ENCODE measurements at places on chromosomes 3 and 15. TPM values are rescaled to one million over a fixed set of nuclear protein-coding genes. Genes with fewer than 3 reads are reported as not detected.

DNA sequence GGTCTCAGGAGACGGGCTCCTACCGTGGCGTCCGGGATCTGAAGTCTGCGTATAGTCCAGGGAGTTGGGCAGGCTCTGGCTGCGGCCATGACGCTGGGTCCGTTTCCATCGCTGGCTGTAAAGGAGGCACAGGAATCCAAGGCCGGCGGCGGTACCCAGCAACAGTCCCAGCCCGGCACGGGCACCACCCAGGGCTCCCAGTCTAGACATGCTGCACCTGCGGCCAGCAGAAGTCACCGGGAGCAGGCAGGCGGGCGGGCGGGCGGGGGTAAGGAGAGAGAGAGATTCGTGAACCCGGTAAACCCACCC lies 526 bp downstream of the RMDN3 start:
- no peak for DNase-seq

GRCh38 chr3:126412841-126413692 lies 18.4 kb downstream of the CFAP100 start:
- no peak for DNase-seq

- DNase-seq = no peak
Measured at GRCh38 chr3:24229468-24230221, 265.0 kb downstream of the THRB start.

DNA sequence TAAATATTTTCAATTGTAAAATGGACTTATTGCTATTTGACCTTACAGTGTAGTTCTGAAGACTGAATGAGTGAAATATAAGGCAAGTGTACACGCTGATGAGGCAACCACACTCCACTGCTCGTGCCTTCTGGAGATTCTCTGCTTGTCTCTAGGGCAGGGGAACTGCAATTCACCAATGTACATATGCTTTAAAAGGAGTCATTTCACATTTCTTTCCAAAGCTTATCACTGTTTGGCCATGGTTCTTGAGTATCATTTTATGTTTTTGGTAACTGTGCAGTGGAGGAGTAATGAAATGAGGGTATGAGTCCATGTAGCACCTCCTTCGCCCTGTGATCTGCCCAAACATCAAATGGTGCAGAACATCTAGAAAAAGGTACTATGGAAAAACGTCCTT lies 43.7 kb downstream of the CCR4 start:
- DNase-seq = no peak

GRCh38 chr3:152229692-152230091 lies 39.0 kb upstream of the MBNL1 start:
- no peak for DNase-seq

GRCh38 chr3:100629421-100630127 lies 20.2 kb downstream of the ADGRG7 start:
- DNase-seq = no peak

DNA sequence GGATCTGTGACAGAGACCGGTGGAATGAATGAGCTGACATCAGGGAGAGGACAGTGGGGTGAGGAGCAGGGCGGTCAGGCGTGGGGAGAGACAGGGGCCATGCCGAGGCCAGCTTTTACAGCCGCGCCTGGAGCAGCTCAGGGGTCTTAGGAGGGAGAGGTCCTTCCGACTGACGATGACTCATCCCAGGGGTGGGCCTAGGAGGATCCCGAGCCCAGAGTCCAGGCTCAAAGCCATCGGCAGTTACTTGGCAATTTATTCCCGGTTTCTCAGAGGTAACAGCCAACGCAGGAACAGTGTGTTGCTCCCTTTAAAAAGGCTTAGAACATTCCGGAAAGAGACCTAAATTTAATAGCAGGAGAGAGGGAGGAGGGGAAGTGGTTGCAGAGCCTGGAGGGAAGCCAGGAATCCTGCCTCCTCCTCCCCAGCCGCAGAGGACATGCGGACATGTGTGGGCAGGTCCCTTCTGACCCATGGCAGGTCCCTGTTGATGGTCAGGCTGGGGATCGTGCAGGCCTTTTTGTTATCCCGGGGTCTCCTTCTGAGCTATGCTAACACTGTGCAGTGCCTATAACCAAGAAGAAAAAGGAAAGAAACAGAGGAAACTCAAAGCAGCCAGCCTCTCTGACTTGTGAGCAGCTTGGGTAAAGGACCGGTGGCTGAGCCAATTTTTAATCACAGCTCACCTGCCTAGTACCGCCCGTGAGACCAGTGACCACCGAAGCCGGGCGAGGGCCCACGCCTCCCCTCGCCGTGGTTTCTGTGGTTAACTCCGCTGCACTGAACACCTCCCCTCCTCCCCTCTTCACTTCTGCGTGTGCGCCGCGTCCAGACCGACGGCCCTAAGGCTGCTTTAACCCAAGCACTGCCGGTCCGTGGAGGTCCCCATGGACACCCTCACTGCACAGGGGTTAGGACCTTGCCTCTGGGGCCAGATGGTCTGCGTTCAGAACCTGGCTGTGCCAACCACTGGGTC lies 392.4 kb upstream of the PROK2 start:
- DNase-seq = no peak

DNA sequence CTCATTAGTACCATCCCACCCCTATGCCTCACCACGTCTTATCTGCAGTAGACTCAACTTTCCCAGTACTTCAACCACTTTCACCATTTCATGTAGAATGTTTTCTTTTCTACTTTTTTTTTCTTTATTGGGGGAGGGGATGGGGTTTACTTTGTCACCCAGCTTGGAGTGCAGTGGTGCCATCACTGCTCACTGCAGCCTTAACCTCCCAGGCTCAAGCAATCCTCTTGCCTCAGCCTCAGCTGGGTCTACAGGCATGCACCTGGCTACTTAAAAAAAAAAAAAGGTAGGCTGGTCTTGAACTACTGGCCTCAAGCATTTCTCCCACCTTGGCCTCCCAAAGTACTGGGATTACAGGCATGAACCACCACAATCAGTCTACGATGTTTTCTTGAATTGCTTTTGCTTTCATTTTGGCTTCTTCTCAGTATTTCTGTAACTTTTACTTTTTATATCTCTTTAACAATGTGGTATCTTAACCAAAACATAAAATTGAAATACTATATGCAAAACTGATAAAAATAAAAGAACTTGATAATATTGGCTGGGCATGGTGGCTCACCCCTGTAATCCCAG lies 44.9 kb upstream of the CHL1 start:
- no peak for DNase-seq

Gene CLDN1
- 305 TPM for total RNA-seq

Data from kidney epithelial cell (primary cell).